Activated T-helper 1 cell treated with anti-CD3 and anti-CD28 coated beads, Interleukin-2, amount 50 U/mL, for 16 hours (primary cell): ENCODE measurements at places on chromosomes 1 and 21.

- no peak for DNase-seq
Measured at GRCh38 chr1:85577419-85578320, 2.9 kb upstream of the CCN1 start.

GRCh38 chr1:58443986-58444868 lies 102.3 kb downstream of the OMA1 start:
- no peak for DNase-seq

GRCh38 chr1:111882986-111883560 lies 106.4 kb downstream of the KCND3 start:
- DNase-seq: no peak

DNA sequence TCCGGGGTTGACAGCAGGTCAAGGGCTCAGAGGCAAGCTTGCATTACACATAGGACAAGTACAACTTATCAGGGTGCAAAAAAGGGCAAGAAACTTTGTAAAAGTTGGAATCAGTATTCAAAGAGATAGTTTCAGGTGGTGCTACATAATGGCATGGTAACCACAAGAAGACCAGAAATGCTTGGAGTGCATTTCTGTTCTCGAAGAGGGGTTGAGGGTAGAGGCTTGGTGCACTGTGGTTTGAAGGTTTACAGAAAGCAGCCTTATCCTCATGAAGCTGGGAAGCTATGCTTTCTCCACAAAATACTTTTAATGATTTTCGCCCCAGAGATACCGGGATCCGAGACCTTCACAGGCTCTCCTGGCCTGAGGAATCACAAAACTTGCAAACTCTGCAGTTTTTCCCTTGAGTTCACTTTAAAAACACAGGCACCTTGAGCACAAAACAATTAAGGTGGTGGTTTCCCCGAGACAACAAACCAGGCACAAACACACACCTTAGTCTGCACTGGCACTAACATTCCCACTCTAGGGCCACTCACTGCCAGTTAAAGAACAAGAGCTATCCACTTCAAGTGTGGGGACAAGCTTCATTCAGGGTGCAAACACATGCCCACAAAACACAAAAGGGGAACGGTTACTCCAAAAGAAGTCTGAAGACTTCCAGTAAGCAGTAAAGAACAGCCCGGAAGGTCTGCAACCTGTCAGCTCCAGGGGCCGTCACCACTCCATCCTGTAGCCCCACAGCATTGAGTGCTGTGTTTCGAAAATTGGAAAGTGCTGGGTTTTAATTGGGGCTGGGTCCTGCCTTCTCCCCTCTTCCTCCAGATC lies 29.8 kb upstream of the NFIA start:
- DNase-seq: no peak

GRCh38 chr1:41933106-41933505 lies 14.4 kb upstream of the HIVEP3 start:
- DNase-seq: no peak

GRCh38 chr1:70760154-70760553 lies 287.5 kb downstream of the PTGER3 start:
- DNase-seq: no peak

- no peak for DNase-seq
Measured at GRCh38 chr1:55285834-55286233, 70.7 kb upstream of the USP24 start.

DNA sequence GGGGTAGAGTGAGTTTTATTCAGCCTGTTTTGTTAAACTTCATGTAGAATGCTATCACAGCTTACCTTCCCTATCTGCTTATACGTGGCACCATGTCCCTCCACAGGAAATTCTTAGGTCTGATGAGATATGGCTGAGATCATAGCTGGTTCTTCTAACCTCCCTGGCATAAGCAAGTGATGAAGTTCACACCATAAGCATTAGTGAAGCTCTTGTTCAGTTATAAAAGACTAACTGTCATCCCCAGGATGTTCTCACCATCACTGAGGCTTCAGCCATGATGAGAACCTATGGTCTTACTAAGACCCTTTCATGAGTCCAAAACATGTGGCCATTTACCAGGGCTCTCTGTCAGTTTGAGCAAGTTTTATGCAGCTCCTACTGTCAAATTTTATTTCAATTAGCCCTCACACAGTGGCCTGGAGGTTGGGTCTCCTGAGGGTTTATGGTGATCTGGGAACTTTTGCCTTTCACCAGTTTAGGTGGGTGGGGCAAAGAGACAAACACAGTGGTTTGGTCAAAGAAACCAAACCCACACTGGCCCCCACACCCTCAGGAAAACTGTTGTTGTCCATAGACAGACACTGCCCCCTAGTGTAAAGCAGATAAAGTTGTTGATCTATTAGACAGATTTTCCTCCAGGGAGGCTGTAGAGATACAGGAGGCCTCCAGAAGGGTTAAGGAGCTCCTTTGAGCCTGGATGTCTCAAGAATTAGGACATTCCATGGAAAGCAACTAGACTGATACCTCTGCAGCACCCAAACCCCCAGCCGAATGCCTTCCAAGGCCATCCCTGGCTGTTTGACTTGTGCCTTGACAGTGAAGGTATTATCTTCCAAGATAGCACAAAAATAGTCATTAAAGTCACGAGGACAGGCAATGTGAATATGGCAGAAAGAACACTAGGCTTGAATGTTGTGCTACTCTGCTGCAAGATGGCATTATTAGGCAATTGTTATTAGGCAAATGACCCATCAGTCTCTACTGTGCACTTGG lies 5.0 kb downstream of the SLC22A15 start:
- DNase-seq: no peak

DNA sequence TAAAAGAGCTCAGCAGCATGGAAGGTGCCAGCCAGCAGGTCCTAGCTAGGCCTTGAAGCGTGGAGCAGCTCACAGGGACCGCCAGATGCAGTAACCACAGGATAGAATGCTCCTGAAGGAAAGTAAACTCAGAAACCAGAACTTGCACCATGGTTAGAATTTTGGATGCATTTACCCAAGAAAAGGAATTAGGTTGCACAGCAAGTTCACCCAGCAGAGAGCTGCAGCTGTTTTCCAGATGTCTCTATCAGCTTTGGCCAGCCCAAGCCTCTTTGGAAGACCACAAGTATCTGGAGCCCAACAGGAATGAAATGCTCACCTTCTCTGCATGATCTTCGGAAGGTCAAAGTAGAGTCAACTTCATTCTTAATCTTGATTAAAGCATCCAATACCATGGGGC lies 21.0 kb upstream of the ATP13A2 start:
- no peak for DNase-seq

DNA sequence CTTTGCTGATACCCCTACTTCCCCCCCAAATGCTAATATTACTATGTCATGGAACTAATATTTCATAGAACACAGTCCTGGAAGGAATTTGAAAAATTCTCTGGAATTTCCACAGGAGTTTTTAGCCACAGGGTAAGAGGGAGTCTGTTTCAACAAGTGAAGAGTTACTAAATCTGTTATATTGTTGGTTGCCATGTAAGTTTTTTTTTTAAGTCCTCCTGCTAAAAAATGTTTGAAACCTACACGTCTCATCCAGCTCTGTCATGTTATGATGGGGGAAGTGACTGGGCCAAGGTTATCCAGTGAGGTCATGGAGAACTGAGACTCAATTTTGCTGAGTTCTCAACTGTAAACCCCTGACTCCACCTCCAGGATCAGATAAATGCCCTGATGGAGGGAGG lies 60.8 kb upstream of the USP24 start:
- no peak for DNase-seq

GRCh38 chr1:175390522-175391254 lies 198.1 kb upstream of the KIAA0040 start:
- DNase-seq: no peak

GRCh38 chr1:229164836-229165735 lies 105.8 kb upstream of the RAB4A start:
- DNase-seq: no peak

- DNase-seq: no peak
Measured at GRCh38 chr1:41495210-41495948, 10.9 kb upstream of the EDN2 start.

GRCh38 chr1:2556678-2557481 lies 709 bp downstream of the TNFRSF14 start:
- DNase-seq: no peak

DNA sequence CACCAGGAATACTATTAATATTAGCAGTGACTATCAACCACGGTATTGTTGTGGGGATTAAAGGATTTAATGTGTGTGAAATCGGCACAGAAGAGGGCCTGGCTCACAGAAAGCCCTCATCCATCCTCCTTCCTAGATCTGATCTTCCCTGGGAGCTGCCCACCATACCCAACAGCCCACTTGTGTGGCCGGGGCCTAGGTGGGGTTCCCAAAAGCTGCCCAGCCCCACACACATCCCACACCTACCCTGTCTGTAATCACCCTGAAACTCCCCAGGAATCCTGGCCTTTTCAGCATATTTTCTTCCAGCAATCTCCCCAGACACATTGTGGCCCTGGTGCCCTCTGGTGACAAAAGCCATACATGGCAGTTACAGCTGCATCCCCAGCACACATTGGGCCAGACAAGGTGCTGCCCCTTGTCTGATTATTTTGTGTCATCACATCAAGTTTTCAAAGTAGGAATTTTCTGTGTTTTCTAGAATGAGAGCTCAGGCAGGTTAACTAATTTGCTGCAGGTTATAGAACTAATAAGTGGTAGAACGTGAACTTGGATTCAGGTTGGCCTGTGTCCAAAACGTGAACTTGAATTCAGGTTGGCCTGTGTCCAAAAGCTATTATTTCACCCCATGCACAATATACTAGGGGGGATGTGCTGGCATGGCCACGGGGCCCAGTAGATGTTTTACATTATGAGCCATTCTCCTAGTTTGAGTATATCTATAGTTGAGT lies 5.3 kb upstream of the SLC6A9 start:
- peak; percentile 43 for DNase-seq

- DNase-seq: no peak
Measured at GRCh38 chr1:222777977-222778376, 36.9 kb upstream of the DISP1 start.
